Vein endothelial cell (primary cell): ENCODE measurements at places on chromosomes 7 and 10. TPM values are rescaled to one million over a fixed set of nuclear protein-coding genes. Genes with fewer than 3 reads are reported as not detected.

Gene CACNB2
- not detected in 2 replicates for total RNA-seq

Gene AHR
- total RNA-seq: 117 and 193 TPM in 2 replicates

Gene MRC1
- total RNA-seq: 0.33 and 0.38 TPM in 2 replicates

Gene TUBB8
- total RNA-seq: not detected in 2 replicates

Gene SPDYE16
- under 0.01 TPM in 1 of 2 replicates, not detected in the other for total RNA-seq

Gene COBL
- total RNA-seq: not detected in 2 replicates
